ENCODE measurements at places on chromosomes 11 and 22.

GRCh38 chr22:25753252-25753651 is 11.3 kb downstream of the MYO18B start:
- DNase-seq: no peak

DNA sequence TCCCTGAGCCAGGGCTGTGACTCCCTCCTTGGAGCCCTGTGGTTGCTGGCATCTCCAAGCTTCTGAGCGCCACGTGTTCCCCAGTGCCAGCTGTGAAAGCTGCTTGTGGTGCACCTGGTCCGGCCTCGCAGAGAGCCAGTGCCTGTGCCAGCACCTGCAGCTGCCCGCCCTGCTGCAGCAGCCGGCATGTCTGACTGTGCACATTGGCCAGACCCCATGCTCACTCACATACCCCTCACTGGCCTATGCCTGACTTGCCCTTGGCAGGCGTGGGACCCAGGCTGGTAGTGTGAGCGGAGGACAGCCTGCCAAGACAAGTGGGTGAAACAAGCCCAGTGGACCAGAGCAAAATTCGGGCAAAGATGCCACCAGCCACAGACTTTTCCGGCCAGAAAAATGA is 9.8 kb downstream of the MRPL48 start:
- DNase-seq: no peak

- DNase-seq: no peak
Observed at GRCh38 chr11:17163736-17164135, 44.0 kb downstream of the PIK3C2A start.

DNA sequence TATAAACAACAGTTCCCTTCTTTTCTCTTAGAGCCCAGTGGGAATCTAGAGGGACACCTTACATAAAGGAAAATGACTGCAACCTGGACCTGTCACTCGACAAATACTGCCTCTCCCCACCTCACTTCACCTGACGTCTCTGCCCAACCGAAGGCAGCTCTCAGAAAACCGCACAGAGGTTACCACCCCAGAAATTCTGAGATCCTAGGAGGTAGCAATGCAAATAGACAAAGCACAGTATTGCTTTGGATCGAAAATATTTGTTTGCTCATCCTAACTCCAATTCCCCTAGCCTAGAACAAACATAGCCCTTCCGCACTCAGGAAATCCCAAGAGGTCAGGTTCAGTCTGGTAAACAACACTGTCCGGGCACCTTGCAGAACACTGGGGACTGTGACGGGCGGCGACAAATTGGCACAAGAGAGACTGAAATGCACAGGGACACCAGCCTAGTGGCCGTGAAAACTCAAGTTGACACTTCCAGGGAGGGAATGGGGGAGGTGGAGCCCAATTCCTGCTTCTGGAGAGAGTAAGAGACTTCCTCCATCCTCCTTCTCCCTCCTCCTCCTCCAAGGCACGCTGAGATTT is 420 bp upstream of the TRIM44 start:
- no peak for DNase-seq

DNA sequence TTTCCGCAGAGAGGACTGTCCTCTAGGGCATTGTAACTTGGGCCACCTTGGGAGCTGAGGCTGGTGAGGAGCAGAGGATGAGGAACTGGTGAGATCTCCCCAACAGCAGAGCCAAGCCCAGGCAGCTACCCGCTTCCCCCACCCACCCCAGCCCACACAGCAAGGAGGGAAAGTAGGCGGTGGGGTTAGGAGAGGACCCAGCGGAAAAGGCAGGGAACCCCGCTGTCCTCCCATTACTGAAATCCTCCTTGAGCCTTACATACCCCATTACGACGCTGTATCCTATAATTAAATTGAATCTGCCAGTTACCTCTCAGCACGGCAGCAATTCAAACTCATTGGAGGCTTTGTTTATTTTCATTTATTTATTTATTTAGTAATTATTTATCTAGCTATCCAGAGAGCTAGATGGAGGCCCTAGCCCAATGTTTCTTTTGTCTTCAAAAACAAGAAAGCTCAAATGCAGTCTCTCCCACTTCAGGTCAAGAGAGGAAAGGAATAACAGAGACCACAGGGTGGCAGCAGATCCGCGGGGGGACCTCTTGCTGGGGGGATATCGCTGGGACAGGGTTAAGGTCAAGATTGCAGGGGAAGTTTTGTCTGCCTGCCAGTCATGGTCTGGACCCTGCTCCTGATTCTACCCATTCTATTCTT is 218.0 kb downstream of the ST3GAL4 start:
- no peak for DNase-seq

DNA sequence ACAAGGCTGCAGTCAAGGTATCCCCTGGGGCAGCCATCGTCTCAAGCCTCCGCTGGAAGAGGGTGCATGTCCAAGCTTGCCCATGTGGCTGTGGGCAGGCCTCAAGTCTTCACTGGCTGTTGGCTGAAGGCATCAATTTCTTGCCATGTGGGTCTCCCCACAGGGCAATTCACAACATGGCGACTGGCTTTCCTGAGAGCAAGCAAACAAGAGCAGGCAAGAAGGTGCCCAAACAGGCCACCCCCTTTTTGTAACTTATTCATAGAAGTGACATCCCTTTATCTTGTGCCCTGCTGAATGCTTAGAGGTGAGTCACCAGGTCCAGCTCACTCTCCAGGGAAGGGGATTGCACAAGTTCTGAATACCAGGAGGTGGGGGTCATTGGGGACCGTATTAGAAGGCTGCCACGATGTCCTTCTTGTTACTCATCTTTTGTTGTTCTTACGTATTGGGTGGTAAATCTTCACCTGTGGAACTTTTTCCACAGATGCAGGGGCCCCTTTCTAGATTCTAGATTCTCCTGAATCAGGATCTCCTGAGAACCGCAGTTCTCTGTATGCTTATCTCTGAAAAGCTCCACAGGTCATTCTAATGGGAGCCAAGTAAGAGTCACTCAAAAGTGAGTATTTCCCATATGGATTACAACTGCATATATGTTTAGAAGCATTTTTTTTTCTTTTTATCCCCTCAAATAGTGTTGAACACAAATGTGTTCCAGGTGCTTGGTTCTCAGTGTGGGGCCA is 44.2 kb upstream of the MICAL2 start:
- DNase-seq: no peak

- DNase-seq: no peak
Observed at GRCh38 chr22:43540529-43540923, 128.7 kb downstream of the MPPED1 start.

DNA sequence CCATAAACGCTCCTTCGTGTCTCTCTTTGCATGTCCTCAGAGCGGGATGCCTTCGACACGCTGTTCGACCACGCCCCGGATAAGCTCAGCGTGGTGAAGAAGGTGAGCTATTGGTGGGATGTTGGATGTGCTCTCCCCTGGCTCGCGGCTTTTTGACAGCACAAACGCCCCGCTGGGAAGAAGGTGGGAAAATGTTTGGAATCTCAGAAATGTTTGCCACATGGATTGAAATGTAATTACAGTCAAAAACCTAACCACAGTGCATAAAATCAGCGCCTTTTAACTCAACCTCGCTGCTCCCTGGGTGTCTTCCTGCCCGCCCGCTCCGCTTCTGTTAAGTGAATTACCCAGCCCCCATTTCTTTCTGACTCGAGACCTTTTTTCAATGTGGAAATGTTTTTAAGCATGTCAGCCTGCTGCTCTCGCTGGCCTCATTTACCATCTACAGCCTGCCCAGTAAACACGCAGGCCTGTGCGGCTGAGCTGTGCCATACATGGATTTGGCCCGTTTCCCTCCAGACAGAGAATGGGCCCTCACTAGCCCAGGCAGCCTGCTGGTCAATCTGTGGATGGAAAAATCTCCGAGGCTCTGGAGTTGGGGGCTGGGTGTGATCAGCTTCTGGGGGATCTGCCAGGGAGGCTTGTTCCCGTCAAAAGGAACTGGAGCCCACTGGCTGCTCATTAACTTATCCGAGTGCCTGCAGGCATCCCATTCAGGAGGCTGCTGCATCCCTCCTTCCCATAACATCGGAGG is 32.7 kb upstream of the PARVG start:
- DNase-seq: no peak
